ENCODE measurements at places on chromosomes 1 and 21.

GRCh38 chr21:27827972-27828371, 861.1 kb upstream of the ADAMTS5 start:
- no peak for DNase-seq

GRCh38 chr1:31862071-31862470, 46.2 kb upstream of the SPOCD1 start:
- no peak for DNase-seq

GRCh38 chr1:63698001-63698838, 75.6 kb upstream of the ROR1 start:
- no peak for DNase-seq

DNA sequence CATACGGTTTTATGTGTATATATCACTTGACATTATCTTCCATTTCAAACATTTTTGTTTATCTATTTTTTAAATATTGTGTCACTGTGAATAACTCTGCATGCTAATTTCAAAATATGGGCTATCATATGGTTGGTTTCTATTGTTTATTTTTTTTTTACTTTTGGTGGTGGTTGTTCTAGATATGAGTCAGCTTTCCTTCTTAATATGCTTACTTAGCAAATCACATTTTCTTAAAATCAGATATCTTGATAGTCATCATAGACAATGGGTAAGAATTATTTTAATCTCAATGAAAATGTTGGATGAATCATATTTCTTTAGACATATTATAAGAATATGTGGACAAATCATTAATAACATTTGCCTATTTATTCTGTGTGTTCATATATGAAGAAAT, 881.5 kb downstream of the BRINP3 start:
- no peak for DNase-seq

DNA sequence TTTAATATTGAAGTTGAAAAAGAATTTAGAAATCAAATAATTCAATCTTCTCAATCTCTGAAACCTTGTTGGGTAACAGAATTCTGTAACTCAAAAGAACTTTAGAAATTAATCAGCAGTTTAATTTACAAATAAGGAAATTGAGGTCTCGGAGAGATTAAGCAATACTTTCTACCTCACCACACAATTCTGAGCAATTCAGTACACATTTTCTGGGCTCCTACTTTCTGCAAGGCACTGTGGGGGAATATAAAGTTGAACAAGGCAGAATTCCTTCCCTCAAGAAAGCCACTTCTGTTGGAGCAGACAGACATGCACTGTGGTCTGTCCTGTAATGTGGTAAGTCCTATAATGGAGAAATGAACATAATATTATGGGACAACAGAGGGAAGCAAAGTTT, 47.7 kb downstream of the MEF2D start:
- DNase-seq, result no peak

GRCh38 chr1:151888972-151889570, 20.2 kb downstream of the THEM4 start:
- no peak for DNase-seq

DNA sequence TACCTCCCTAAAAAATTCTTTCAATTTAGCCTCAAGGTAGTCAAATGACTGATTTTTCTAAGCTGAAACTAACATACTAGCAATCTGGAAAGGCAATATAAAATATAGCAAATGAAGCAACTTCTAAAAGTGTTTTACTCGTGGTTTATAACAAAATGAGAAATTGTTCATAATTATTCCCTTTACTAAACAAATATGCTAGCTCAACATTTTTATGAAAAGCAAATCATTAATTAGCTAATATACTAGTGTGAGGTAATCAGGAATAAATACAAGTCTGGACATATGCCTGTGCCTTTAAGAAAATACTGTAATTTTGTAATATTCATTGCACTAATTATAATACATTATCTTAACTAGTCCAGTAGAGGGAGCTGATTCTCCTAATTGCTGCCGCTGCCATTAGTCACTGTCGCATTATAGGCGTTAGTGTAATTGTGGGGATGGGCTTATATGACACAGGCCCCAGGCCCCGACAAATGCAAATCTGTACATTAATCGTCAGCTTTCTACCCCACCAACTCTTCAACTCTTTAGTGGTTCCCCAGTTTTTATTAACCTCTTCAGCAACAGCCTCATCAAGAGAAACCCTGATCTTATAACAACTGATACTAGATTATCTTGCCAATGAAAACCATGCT, 160.9 kb downstream of the GABPA start:
- no peak for DNase-seq

DNA sequence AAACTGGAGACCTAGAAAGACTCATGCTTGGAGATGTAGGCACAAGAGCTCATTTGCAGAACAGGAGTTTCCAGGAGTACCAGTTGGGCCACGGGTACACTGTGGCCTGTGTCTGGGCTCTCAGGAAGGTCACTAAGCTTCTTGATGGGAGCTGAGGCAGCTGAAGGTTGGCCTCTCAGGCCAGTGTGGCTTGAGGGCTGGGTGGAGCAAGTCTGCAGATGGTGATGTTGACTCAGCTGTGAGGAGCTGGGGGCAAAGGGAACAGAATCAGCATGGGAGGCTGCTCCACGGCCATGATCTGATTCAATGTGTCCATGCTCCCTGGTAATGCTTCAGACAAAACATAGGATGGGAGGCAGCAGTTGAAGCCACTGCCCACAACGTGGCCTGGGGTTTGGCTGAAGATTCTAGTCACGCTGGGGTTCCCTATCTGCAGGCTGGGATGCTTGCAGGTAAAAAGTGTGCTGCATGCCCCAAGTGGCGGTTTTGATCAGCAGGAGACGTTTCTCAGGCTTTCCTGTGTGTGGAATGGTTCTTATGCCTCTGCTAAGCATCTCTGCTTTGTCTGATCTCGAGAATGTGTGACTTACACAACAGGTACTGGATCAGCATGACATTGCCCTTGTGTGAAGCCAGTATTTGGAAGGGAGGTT, 15.4 kb upstream of the TENT5C start:
- DNase-seq, result no peak

DNA sequence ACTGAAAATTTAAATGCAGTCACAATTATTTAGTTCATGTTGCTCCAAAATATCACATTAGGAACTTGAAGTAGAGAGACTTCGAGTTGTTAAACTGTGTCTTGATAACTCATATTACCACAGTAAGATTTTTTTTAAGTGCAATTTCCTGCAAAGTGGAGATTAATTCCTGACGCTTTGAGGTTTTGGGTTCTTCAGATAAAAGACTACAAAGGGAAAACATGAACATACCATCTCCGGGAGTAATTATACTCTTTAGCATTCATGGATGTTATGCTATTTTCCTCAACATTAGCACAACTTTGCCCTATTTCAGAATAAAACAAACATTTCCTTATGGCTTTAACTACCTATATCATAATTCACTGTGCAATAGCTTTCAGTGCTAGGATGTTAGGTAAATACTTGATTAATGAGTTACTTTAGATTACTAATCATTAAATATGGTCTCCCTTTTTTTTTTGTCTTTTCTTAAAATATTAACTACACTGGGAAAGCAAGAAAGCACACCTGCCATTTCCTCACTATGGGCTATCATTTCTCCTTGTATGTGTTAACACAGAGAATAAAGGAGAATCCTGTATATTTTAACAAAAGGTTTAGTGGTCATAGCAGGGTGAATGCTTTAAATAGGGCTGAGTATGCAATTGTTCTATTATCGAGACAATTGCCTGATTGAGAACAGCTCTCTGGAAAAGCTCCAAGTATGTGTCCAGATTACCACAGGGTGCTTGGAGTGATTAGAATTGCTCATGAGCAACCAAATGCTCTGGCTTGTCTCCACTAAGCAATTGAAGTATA, 252.5 kb upstream of the C1orf105 start:
- no peak for DNase-seq

- DNase-seq, result no peak
These were observed 267.6 kb downstream of the SETD4 start for GRCh38 chr21:35792569-35793305.

Measured in stimulated activated CD4-positive, alpha-beta T cell treated with anti-CD3 and anti-CD28 coated beads, Interleukin-15, amount 100 ng/mL, for 48 hours (primary cell).